ENCODE measurements at places on chromosomes 12 and 14.

- peak; percentile 12 for DNase-seq
These were observed 92.3 kb upstream of the DCN start for GRCh38 chr12:91274916-91275315.

DNA sequence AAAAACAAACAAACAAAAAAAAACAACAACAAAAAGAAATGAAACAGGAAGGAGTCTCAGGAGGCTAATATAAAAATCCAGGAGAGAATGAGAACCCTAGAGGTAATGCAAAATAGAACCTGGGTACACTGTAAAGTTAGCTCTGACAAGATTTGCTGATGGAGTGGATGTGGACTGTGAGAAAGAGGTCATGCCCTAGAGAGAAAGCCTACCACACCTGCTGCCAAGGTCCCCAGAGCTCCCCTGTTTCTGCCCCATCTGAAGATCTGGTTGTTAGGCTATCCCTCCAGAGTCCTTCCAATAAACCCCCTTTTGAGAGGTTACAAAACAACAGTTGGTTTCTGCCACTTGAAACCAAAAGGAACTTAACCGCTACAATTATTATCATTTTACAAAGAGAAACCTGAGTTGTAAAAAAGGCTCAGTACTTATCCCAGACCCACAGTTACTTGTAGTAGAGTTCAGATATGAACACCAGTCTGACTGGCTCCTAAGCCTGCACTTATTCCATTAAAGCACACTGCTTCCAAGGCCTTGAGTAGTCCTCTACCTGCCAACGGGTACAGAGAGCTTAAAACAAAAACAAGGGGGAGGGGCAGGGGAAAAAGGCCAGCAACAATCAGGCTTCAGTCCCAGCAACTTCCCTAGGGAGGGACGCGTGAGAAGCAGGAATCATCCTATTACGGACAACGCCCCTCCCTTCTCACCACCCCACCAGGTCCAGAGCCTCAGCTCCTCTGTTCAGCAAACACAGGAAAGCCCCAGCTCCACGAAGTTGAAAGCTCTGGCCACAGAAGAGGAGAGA is 27.7 kb downstream of the PPP1R13B start:
- peak; percentile 5 for DNase-seq

DNA sequence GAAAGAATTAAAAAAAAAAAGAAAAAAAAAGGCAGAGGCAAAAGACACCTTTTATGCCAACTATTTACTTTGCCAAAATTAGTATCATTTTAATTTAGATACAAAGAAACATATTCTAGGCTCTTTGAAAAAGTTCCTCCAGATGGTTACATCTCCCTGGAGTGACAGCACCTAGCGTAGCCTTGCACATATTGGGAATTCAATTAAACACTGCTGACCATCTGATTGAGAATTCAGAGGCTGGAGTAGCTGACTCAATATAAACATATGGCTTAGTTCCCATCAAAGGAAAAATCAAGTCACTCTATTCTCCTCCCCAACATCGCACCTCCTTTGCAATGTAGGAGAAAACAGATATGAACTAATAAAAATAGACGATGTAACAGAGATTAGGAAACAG is 36.4 kb downstream of the ANKS1B start:
- DNase-seq: no peak

- DNase-seq: no peak
These were observed 238.9 kb upstream of the BTG1 start for GRCh38 chr12:92384571-92384970.

DNA sequence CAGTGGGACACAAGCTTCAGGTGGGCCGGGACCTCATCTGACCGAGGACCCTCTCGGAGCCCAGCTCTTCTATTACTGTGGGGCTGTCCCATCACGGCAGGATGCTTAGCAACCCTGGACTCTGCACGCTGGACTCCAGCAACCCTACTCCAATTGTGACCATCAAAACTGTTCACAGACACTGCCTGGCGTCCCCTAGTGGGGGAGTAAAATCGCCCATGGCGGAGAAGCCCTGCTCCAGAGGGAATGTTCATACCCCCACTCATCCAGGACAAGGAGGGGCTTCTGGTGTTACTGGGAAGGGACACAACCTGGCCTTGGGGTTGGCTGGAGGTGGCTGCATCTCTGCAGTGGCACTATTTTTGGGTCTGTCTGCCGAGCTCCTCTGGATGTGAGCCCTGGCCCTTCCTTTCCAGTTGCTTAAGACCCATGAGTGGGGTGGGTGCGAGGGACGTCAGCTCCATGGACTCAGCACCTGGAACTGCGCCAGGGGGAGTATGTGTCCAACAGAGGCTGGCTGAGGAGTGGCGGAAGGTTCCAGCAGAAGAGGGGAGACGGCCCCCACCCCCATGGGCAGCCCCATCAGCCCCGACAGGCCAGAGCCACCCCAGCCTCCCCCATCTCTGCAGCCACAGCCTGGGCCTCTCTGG is 103.8 kb downstream of the RFLNA start:
- no peak for DNase-seq

GRCh38 chr14:78196323-78196722 is 26.1 kb downstream of the NRXN3 start:
- DNase-seq: no peak

GRCh38 chr12:2118481-2119255 is 65.9 kb downstream of the CACNA1C start:
- DNase-seq: no peak

DNA sequence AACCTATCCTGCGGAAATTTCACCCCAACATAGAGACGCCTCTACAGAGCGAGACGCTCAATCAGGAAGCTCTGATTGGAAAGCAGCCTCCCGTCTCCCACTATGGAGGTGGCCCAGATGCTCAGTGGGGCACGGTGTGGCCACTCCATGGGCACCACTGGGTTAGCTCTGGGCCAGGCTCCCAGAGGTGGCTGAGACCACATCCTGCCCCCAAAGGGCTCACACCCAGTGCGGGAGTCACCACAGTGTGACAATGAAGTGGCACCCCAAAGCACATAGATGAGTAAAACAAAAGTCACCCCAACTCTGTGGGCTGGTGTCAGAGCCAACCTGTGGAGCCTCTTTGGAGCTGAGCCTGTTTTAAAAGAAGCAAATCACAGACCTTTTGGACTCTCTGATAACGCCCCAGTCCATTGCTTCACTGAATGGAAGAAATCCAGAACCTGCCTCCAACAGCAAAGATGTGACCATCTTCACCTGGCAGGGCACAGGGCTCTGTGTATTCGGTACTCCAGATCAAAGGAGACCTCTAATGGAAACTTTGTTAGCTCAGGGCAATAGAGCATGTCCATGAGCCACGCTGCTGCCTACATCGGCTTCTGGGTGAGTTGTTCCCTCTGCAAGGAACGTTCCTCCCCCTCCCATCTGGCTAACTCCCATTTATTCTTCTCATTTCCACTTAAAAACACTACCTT is 19.6 kb downstream of the CLMN start:
- DNase-seq: no peak

- DNase-seq: no peak
These were observed 131.4 kb downstream of the LMNTD1 start for GRCh38 chr12:25421651-25422167.

- DNase-seq: no peak
These were observed 16.6 kb downstream of the RFLNA start for GRCh38 chr12:124311292-124312109.

GRCh38 chr12:6925540-6926279 is 2.0 kb upstream of the ATN1 start:
- peak; percentile 70 for DNase-seq

DNA sequence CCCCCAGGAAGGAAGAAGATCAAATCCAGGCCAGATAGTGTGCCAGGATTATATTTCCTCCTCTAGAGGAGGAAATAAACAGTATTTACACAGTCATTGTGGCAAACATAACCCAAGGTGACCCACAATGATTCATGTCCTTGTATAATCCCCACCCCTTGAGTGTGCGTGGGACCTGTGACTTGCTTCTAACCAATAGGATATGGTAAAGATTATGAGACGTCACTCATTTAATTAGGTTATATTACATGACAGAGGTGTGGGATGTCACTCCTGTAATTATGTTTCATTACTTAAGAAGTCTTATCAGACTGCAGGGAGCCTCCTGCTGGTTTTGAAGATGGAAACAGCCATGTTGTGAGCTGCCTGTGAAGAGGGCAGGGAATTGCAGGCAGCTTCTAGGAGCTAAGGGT is 12.2 kb upstream of the CATSPERB start:
- no peak for DNase-seq

GRCh38 chr12:93242154-93242972 is 135.4 kb upstream of the NUDT4 start:
- DNase-seq: no peak

GRCh38 chr14:39432619-39433451 is 602 bp upstream of the FBXO33 start:
- DNase-seq: peak; percentile 82

DNA sequence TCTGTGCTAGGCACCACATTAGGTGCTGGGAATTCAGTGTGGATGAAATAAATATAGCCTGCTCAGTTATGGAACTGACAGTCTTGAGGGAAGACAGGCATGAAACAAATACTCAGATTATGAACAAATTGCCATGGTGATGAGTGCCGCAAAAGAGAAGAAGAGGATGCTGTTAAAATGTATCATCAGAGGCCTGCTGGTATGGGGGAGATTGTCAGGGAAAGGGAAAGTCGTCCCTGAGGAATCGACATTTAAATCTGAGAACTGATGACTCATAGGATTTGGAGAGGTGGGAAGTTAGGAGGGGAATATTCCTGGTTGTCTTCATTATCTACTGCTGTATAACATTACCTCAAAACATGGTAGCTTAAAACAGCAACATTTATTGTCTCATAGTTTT is 42.0 kb downstream of the PPP1R36 start:
- DNase-seq: no peak

DNA sequence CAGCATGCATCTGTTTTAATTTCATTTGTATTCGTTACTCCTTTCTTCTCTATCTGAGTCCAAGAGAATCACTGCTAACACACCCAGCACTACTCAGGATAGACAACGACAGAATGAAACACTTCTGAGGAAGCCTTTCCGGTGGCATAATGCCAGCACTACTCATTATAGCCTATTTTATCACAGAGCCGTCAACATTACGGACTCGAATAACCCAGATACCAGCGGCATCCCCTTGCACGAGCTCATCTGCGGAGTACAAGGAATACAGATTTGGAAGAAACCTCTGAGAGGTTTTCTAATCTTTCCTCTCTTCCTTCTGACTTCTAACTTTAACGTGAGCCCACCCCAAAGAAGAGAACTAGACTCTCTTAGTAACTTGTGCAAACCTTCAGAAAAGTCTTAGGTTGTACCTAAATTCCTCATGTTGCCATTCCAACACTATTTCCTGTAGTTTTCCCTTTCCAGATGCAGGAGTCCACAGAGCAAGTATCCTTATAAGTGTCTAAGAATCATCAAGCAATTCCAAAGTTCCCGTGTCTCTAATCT is 248.1 kb downstream of the APAF1 start:
- DNase-seq: no peak

GRCh38 chr12:5138845-5139244 is 95.2 kb downstream of the KCNA5 start:
- no peak for DNase-seq

DNA sequence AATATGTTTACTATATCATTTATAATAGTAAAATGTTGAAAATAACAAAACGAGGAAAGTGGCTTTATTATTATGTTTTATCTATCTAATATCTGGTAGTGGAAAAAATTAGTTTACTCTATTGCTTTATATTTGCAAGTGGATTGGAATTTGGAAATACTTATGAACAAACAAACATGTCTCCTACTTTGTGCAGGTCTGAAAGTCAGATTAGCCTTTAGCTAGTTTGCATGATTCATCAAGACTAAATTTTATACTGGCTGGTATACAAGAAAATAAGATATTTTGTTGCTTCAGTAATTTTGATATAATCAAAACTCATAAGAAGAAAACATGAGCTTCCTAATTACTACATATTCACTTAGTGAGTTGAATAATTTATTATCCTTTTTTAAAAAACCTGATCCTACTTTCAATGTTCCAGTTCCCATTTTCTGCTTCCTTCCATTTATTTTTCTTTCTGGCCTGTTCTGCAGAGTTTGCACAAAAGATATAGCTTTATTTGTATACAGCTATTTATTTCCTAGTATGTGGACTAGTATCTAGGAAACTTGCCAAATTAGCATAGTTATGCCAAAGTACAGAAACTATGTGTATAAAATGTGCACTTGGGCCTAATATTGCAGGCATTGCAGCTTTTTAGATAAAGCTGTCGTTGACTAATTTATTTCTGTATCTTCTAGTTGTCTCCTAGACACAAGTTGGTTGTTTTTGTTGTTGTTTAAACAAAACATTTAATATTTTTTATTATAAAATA is 122.0 kb downstream of the AKAP6 start:
- DNase-seq: no peak

- no peak for DNase-seq
These were observed 150.1 kb downstream of the CAPZA3 start for GRCh38 chr12:18888047-18888446.

GRCh38 chr14:93112891-93113677 is 2.6 kb downstream of the ITPK1 start:
- DNase-seq: peak; percentile 73

DNA sequence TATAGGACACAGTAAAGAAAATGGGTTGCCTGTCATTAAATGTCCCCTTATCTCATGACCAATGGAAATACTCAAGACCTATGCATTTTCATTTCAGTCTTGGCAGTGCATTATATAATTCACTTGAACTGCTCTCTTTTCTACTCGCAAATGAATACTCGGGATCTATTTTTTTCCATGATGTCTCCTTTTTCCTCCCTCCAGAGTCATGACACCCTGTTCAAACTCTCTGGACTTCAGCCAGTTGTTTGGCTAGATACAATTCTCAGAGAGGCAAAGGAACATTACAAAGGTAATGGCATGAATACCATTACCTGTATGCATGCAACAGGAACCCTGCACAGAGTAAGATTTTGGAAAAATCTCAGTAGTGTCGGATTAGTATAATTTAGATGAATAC is 130.9 kb downstream of the GPR135 start:
- no peak for DNase-seq

DNA sequence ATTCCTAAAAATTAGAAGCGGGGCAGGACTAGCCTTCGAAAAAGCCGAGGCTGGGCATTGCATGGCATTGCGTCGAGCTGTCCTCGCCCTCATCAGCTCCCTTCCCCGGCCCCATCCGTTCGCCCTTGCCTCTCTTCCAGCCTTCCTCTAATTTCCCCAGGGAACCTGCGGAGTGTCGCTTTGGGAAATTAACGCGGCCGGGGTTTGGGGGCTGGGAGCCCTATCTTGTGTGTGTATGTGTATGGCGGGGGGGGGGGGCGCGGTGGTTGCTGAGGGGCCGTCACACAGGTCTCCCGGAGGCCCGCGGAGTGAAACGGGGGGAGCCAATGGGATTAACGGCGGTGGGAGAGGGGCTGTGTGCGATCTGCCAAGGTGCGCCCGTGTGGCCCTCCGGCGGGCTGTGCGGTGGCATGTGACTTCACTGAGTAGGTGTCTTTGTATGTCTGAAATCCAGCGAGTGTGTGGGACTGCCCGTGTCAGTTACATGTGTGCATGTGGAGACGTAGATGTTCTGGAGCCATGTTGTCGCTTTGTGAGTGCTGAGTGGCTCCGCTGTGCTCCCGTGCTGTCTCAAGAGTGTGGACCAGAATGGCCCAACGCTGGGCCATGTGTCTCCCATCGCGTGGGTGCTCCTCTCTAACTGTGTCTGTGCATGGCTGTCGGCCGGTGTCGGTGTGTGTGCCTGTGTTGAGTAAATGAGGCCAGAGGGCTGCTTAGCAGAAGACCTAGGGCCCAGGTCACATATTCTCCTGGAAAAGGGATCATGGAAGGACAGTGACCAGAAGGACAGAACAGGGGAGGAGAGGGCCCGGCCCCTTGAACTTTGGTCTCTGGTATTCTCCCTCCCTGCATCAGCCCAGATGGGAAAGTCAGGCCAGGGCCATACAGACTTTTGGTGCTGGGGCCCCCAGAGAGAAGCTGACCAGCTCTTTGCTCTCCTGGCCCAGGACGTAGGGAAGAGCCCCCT is 1.5 kb downstream of the PTMS start:
- no peak for DNase-seq

GRCh38 chr12:122819209-122819785 is 16.0 kb upstream of the HIP1R start:
- DNase-seq: no peak

All from neuronal stem cell (in vitro differentiated cells).